ENCODE measurements at places on chromosomes 12 and 14.

GRCh38 chr14:104011824-104012517 lies 69.6 kb upstream of the RD3L start:
- no peak for DNase-seq

GRCh38 chr14:49306152-49306751 lies 279.9 kb downstream of the RPS29 start:
- no peak for DNase-seq

GRCh38 chr12:76901628-76902380 lies 23.0 kb upstream of the CSRP2 start:
- DNase-seq: no peak

DNA sequence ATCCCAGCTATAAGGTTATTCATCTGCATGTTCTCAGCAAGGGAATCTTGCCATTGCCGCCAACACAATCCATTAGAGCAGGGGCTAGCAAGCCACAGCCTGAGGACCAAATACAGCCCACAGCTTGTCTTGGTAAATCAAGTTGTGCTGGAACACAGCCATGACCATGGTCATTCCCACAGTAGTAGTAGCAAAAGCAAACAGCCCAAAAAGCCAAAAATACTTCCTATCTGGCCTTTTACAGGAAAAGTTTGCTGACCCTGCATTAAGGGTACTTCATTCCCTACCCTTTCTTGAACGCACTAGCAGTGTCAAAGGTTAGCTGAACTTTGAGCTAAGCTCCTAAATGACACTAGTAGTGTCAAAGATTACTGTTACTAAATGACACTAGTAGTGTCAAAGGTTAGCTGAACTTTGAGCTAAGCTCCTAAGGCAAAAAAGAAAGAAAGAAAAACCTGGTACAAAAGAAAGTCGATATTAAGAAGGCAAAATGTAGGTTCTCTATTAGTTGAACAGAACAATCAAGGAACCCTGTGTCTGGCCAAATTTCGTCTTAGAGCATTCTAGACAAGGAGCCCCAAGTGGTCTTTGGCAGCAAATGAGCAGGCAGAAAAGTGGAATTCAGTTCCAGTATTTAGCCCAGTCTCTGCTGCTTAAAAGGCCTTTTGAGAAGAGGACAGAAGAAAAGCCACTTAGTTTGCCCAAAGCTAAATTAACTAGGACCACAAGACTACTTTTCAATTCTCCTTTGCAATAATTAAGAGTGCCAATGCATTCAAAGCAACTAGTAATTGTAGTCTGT lies 67.7 kb downstream of the NT5DC3 start:
- no peak for DNase-seq

GRCh38 chr14:68103853-68104252 lies 284.3 kb downstream of the RAD51B start:
- no peak for DNase-seq

GRCh38 chr12:56631790-56632700 lies 1.9 kb upstream of the BAZ2A start:
- DNase-seq: no peak

DNA sequence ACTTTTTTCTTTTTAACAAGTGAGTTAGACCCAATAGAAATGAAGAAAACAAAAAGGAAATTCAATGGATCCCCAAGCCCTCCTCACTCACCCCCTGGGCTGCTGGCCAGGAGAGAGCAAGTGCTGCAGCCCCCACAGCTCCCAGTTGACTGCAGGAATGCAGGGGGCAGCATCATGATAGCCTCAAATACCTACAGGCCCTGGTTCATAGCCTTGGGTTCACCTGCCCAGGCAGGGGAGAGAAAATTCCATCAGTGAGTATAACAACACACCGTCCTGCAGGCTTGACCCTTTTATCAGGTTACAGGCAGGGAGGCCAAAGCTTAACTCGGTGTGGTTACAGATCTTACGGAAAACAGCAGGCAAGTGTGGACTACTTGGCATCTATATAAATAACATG lies 76.3 kb downstream of the PHLDA1 start:
- no peak for DNase-seq

- no peak for DNase-seq
Measured at GRCh38 chr14:101594511-101595148, 33.3 kb downstream of the DIO3 start.

- no peak for DNase-seq
Measured at GRCh38 chr14:21860172-21860571, 186.6 kb upstream of the OR4E1 start.

DNA sequence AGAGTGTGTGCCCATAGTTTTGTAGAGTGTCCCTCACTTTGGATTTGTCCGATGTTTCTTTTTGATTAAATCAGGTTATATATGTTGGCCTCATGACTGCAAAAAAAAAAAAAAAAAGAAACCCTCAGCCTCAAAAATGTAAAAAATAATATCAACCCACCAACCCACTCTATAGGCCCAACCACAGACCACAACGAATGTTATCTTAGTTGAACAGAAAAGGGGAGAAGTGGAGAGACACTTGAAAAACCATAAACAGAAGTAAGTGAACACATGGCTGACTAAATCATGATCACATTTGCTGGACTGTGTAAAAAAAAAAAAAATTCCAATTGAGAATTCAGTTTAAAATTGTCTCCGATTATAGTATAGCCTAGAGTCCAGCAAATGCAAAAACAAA lies 45.5 kb upstream of the ST8SIA1 start:
- DNase-seq: no peak

DNA sequence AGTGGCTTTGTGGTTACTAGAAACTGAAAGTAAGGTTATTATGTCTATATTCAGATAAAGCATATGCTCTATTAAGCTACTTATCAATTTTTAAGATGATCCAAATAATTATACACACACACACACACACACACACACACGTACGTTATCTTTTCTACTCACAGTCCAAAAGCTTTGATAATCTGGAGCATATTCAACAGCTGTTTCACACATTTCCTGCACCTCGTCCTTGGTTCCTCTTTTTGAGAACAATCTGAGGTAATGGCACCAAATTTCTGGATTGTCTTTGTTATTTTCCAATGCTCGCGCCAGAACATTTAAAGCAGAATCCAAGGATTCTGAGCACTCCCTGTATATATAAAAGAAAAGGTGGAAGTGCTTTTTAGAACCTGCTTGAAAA lies 37.5 kb downstream of the ZFC3H1 start:
- no peak for DNase-seq

DNA sequence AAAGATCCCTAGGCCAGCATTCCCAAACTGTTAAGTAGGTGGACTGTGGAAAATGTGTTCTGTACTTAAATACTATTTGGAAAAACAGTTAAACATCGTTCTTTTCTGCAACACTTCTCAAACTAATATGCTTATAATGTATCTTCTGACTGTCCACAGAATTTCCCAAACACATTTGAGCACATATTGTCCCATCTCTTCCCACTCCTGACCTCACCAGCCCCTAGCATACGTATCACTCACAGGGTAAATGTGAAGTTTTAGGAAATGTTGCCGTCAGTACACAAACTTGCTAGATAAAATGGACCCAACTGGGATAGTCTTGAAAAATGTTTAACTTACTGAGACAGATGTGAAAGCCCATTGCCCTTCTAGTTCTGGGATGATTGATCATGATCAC lies 27.7 kb downstream of the ARID2 start:
- DNase-seq: no peak

DNA sequence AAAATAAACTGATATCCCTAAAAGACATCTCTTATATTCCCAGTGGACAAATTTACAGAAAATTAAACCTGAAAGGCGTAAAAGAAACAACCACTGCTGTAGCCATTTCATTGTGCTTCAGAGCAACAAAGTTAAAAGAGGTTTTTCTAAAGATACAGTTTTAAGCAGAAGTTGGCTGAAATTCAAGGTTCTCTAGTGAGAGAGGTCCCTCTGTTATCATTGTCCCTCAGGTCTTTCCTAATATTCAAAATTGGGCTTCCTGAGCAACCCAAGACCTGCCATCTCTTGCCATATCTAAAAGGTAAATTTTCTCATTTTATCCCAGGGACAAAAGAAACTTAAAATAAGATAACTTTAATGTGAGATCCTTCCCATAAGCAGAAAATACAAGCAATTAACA lies 10.7 kb upstream of the SOS2 start:
- DNase-seq: no peak

GRCh38 chr12:94750864-94751263 lies 100.5 kb upstream of the TMCC3 start:
- DNase-seq: no peak

DNA sequence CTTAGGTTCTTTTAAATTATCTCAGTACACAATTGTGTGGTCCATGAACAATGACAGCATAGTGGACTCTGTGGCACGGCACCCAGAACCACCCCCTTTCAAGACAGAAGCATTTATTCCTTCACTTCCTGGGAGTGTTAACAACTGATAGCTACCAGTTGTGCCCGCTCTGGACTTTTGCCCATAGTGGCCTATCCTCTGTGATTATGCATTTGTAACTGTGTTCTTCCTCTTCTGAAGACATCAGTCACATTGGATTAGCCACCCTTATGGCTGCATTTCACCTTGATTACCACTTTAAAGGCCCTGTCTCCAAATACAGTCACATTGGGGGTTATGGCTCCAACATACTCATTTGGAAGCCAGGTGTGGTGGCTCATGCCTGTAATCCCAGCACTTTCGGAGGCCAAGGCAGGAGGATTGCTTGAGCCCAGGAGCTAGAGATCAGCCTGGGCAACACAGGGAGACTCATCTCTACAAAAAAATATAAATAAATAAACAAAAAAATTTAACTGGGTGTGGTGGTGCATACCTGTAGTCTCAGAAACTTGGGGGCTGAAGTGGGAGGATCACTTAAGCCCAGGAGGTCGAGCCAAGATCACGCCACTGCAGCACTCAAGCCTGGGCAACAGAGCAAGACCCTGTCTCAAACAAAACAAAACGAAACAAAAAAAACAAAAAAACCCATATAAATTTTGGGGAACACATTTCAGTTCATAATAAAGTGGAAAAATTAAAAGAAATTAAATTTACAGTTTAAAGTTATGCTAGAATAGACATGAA lies 27.6 kb upstream of the PHC1 start:
- no peak for DNase-seq

GRCh38 chr14:43651896-43652295 lies 855.2 kb downstream of the FSCB start:
- DNase-seq: no peak

GRCh38 chr12:21911832-21912231 lies 29.4 kb downstream of the ABCC9 start:
- DNase-seq: no peak
